H9 (cell line): ENCODE measurements at places on chromosomes 2 and 18.

GRCh38 chr18:70335892-70336726, 47.3 kb downstream of the SOCS6 start:
- no peak for DNase-seq

- DNase-seq: no peak
Observed at GRCh38 chr2:177484180-177484795, 91.7 kb downstream of the AGPS start.

DNA sequence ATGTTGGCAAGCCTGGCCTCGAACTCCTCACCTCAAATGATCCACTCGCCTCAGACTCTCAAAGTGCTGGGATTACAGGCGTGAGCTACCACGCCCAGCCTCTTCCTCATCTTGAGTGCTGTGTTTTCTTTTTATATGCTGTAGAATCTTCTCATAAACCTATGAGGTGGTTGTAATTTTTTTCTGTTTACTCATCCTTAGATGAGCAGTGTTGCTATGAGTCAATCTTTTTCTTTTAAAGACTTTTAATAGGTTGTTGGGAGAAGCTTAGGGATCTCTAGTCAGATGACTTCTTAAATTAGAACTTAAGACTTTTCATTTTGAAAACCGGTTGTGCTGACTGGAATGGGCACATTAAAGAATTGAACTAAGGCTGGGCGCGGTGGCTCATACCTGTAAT, 8.7 kb upstream of the AAK1 start:
- no peak for DNase-seq

DNA sequence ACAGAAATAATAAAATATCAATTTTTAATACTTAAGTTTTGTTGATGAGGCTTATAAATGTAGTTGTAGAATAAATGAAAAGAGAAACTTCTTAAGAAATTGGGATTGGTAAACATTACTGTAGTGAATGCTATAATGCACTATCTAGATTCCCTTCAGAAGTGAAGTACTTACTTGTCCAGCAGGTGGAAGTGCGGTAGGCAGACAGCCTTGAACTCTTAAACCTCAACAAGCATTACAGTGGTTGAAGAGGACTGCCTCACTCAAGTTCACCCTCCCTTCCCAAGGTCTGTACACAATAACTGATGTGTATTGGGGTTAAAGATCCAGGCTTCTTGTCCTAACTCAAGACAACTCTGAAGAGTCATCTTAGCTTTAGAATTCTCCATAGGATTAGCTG, 931.0 kb upstream of the LRRTM1 start:
- no peak for DNase-seq

DNA sequence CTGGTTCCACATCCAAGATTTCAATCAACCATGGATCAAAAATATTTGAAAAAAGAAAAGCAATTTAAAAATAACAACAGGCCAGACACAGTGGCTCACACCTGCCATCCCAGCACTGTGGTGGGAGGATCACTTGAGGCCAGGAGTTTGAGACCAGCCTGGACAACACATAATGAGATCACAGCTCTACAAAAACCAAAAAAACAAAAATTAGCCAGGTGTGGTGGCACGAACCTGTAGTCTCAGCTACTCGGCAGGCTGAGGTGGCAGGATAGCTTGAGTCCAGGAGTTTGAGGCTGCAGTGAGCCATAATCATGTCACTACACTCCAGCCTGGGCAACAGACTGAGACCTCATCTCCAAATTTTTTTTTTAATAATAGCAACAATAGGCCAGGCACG, 13.4 kb upstream of the SPATA3 start:
- no peak for DNase-seq

DNA sequence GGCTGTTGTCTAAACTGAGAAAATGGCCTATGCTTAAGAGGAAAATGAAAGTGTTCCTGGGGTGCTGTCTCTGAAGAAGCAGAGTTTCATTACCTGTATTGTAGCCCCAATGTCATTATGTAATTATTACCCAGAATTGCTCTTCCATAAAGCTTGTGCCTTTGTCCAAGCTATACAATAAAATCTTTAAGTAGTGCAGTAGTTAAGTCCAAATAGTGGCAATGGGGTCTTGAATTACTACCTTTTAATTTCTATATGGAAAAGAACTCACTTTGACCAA, 13.8 kb upstream of the ALLC start:
- DNase-seq: no peak

GRCh38 chr2:240455272-240455646, 19.8 kb downstream of the GPC1 start:
- no peak for DNase-seq

DNA sequence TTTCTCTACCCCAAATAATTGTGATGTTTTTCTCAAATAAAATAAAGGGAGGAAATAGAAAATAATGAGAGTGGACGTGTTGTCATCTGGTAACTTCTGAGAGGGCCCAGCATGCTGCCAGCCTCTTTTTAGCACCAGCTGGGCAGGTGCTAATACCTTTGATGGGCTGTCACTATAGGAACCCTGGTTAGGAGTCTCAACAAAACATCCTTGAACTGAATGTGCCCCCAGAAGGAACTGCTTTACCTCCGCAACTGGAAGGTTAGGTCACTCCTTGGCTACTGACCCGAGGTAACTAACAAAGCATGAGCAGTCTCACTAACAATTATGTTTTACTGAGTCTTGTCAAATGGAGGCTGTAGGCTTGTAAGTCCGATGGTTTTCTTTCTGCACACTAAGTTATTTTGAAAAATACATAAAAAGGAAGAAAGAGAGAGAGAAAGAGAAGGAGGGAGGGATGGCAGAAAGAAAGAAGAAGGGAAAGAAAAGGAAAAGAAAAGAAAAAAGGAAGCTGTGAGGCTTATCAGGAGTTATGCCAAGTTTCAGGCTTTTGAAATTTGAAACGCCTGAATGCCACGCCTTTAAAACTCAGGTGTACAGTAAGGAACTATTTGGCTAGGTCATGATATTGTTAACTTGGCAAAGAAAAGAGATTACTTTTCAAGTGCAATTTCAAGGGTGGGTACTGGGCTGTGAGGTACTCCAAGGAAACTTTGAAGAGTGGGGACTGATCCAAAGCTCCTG, 91.0 kb downstream of the TGIF1 start:
- DNase-seq: no peak

GRCh38 chr2:101793277-101793969, 95.9 kb downstream of the MAP4K4 start:
- peak; percentile 81 for DNase-seq

DNA sequence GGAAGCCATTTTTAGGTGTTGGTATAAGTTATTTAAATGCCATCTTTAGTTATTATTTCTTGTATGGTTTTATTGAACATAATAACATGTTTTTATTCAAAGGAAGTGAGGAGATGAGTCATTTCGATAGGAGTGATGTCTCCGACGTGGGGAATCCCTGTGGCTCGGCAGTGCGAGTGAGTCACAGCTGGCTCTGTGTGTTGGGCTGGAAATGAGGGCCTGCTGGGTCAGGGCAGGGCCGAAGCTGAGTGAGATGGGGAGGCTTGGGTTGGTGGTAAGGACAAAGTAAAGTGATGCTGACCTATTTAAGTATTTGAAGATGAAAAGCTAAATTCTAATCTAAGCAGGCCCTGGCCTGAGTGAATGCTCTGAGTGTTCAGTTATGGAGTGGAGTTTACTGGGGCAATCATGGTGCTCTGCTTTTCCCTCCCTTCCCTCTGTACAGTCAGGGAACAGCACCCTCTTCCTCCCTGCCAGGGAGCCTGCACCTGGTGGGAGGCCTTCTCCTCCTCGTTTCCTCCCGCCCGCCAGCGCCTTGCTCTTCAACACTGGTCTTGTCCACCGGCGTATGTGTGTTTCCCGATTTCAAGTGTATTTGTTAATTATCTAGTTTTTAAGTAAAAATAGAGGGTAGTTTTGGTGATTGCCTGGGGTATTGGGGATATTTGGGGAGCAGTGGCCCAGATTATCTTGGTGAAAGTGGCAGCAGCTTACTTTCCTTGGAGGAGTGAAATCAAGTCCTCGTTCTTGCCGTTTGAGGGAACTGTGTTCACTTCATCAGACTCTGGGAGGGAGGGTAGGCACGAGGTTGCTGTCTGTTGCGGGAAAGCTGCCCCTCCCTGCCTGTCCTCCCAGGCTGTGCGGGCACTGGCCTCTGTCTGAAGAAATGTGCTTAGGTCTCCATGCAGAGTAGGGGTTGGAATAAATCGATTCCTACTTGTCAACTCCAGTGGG, 157.0 kb downstream of the LDLRAD4 start:
- no peak for DNase-seq

DNA sequence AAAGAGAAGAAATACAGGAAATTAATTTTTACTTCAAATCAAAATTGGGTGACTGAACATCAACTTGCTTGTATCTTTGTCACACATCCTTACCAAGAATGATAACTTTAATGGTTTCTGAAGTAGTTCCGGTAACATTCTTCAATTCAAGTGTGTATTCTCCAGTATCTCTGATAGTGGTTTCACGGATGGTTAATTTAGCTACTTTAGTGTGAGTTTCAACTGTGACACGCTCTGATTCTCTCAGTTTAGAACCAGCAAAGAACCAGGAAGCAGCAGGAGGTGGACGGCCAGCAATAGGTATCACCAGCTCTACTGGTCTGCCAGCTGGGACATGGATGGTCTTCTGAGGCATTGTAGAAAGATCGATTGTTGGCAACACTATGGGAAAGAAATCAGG, 62.3 kb downstream of the PLEKHA3 start:
- no peak for DNase-seq

DNA sequence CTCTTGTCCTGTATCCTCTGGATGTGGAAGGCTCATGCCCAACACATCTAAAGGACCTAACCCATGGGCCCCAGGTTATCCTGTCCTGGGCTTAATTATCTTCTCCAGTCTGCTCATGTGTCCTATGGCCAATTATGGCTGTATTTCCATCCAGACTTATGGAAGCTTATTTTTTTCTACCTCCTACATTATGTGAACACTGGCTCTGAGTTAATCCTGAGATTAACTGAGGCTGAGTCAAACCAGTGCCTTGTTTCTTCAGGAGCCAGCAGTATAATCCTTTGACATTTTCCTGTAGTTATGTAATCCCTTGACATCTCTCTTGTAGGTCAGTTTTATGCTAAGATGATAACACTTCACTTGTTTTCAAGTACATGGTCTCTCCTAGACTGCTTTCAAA, 213.6 kb downstream of the PMAIP1 start:
- no peak for DNase-seq

- DNase-seq: no peak
Observed at GRCh38 chr18:56726906-56727305, 75.7 kb downstream of the WDR7 start.

- peak; percentile 34 for DNase-seq
Observed at GRCh38 chr2:222423632-222424275, 589 bp upstream of the SGPP2 start.

GRCh38 chr2:10333247-10333613, 30.5 kb downstream of the HPCAL1 start:
- no peak for DNase-seq

DNA sequence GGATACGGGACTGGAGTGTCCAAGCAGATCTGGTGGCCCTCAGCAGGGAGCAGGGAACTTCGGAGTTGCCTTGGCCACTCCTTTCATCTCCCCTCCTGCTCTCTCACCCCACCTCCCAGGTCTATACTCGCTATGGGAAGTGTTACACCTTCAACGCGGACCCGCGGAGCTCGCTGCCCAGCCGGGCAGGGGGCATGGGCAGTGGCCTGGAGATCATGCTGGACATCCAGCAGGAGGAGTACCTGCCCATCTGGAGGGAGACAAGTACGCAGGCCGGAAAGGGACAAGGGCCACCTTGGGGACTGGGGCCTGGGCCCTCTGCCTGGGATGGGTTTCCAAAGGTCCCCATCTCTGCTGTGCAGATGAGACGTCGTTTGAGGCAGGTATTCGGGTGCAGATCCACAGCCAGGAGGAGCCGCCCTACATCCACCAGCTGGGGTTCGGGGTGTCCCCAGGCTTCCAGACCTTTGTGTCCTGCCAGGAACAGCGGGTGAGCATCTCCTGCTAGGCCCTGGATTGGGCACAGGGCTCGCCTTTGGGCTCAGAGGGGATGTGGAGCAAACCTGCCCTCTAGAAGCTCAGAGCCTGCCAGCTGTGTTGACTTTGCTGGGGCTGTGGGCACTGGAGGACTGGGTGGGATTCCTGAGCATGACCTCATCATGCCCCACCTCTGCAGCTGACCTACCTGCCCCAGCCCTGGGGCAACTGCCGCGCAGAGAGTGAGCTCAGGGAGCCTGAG, 11.8 kb downstream of the CHPF start:
- DNase-seq: no peak

DNA sequence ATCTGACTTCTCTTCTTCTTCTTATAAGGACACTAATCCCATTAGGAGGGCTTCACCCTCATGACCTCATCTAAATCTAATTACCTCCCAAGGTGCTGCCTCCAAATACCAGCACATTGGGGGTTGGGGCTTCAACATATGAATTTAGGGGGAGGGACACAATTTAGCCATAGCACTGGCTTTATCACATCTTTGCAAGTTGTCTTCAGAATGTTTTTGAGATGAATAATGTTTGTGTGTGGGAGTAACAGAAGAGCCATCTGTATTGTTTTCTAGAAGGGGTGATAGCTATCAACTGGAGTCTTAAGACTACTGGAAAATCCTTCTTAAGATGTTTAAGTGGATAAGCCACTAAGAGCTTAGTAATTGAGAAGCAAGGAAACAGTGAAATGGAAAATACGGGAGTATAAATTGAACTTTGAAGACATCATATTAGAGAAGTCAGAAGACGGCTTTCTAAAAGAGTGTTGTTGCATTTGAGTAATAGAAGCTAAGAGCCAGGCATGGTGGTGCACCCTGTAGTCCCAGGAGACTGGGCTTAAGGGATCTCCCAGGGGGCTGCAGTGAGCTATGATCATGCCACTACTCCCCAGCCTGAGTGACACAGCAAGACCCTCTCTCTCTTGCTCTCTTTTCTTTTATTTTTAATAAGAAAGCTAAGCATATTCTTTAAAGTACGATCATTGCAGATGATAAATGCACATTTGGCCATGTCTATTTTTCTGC, 32.6 kb upstream of the B3GNT2 start:
- DNase-seq: no peak

GRCh38 chr2:34519659-34520058, 920.6 kb upstream of the FAM98A start:
- DNase-seq: no peak

DNA sequence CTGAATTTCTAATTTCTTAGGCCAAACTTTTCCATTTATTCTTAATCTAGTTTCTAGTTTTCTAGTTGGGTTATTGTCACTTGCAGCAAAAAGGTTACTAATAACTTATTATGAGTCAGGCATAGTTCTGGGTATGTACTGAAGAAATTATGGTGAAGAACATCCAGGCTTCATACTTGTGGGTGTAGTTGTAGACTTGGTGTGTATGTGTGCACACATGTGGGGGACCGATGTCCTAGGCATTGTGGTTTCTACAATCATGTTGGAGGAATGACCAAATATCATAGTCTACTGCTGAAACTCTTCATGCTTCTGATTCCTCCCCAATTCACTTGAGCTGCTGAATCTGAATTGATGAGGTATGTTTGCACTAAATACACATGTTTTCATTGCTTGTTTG, 141.2 kb downstream of the PMAIP1 start:
- no peak for DNase-seq

GRCh38 chr18:56001576-56001975, 413.6 kb upstream of the TCF4 start:
- DNase-seq: no peak
